ELR (cell line): ENCODE measurements at places on chromosomes 4 and X.
A peak's percentile ranks its signal among the peaks of the same experiment; 100 is the strongest.

GRCh38 chrX:140190441-140191108, 225.3 kb upstream of the CXorf66 start:
- peak; percentile 1 for DNase-seq

DNA sequence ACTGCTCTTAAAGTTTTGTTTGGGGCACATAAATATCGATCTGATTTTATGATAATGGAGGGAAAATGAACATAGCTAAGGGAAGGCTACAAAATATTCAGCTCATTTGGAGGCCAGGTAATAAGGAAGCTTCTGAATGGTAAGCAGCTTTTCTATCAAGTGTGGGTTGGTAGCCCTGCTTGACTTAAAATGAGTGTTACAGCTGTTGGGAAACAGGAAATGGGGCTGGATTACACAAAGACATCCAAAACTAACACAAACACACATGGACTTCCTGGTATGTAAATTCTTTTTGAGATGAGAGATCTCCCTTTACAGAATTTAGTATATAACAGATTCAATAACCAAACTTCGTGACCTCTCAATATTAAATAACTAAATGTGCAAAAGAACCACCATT, 58.0 kb downstream of the FGF16 start:
- DNase-seq: peak; percentile 27

DNA sequence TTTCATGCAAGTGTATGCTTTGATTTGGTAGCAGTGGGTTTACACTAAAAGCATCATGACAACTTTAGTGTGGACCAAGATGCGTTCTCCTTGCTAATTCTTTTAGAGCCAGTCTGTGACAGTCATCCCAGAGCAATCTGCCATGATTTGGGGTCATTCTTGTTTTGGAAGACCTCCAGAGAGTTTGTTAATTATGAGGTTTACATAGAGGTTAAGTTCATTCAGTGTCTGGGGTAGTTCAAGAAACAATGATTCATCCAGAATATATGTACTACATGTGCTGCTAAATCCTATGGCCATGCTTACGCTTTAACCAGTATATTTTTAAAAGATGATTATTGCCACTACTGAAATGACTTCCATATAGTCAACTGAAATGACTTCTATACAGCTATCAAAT, 328.5 kb upstream of the AGA start:
- DNase-seq: peak; percentile 56

DNA sequence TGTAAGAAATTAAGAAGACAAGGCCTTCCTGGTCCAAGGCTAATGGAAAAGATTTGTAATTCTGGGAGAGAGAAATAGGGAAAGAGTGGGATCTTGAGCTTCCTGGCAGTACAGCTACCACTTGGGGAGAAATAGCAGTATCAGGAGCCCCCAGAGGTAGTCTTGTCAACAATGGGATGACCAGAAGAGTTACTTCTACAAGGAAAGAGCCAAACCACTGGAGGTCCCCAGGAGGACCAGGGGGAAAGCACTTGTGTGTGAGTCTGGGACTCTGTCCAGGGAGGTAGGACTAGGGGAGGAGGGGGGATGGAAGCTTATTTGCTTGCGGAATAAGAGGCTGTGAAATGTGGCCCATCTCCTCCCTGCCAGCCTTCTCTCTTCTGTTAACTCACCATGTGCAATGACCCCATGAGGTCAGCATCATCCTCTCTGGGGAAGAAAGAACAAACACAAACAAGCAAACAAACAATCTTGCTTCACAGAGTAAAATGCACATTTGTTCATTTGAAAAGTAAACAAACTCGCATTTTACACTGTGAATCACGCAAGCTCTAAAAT, 160.1 kb downstream of the STK32B start:
- DNase-seq: no peak
